ENCODE measurements at places on chromosomes 5 and 9. TPM values are rescaled to one million over a fixed set of nuclear protein-coding genes. Genes with fewer than 3 reads are reported as not detected.

GRCh38 chr9:37025823-37026112 is 8.3 kb downstream of the PAX5 start:
- no peak for DNase-seq

DIRAS2 gene
- not detected for total RNA-seq

GRXCR2 gene
- not detected for total RNA-seq

- DNase-seq: no peak
These were observed 734.4 kb upstream of the ADAMTS16 start for GRCh38 chr5:4405614-4406219.

DNA sequence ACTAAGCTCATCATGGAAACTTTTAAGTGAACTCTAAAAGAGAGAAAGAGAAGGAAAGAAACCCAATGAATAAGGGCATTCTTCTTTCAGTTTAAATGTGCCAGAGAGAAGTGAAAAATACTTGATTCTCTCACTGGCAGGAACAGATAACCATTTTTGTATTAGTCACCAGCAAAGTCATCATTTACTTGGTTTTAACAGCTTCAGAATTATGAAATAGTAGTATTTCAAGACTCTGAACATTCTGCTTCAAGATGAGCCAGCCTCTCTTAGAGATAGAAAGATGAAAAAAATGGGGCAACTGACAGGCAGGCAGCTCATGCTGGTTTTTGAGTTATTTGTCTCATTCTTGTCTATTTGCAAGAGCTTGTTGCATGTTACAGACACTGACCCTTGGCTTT is 103.5 kb downstream of the GCNT1 start:
- peak; percentile 59 for DNase-seq

- no peak for DNase-seq
These were observed 11.6 kb downstream of the NDST1 start for GRCh38 chr5:150519560-150519945.

GRCh38 chr9:136799854-136800657 is 3.9 kb downstream of the CCDC183 start:
- peak; percentile 24 for DNase-seq

COL27A1 gene
- 2.2 TPM for total RNA-seq

- peak; percentile 19 for DNase-seq
These were observed 1.0 kb upstream of the IL12B start for GRCh38 chr5:159331093-159331973.

GRCh38 chr5:128169401-128170017 is 85.9 kb downstream of the SLC12A2 start:
- DNase-seq: no peak

GRCh38 chr5:146338774-146339714 is at the start of gene POU4F3:
POU4F3 (plus strand) TSS chr5:146338839; CDS start chr5:146339113, 274 bp downstream.
- no peak for DNase-seq

DNA sequence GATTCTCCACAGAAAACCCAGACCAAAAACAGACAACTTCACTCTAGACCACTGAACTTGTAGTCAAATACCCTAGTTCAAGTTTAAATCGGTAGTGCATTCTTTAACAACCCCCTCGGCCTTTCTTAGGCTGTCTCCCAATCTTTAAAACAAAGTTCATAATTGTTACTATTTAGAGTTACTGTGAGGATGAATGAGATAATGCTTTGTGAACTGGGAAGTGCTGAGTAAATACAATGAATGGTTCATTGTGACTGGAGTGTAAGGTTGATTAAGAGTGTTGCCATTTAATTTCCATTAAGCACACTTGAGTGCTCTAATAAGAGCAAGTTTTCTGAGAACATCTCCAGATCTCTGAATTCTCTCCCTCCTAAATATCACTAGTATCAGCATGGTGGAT is 228.8 kb upstream of the PIK3R1 start:
- no peak for DNase-seq

GRCh38 chr9:95457769-95458168 is 59.0 kb downstream of the PTCH1 start:
- DNase-seq: peak; percentile 92

DNA sequence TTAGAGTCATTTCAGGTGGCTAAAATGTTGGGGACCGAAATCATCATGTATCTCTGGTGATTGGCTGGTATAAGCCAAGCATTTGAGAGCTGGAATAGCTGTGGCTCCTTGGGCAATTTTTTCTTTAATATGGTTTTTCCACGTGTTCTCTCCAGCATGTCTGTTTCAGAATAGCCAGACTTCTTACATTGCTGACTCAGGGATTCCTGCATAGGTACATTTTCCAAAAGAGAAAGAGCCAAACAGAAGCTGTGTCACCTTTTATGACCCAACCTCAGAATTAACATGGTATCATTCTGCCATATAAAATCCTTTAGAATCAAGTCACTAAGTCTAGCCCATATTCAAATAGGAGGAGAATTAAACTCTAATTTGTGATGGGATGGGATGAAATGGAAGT is 74.8 kb upstream of the TSLP start:
- DNase-seq: no peak

GRCh38 chr5:67139030-67139429 is 57.6 kb downstream of the CD180 start:
- DNase-seq: no peak

DNA sequence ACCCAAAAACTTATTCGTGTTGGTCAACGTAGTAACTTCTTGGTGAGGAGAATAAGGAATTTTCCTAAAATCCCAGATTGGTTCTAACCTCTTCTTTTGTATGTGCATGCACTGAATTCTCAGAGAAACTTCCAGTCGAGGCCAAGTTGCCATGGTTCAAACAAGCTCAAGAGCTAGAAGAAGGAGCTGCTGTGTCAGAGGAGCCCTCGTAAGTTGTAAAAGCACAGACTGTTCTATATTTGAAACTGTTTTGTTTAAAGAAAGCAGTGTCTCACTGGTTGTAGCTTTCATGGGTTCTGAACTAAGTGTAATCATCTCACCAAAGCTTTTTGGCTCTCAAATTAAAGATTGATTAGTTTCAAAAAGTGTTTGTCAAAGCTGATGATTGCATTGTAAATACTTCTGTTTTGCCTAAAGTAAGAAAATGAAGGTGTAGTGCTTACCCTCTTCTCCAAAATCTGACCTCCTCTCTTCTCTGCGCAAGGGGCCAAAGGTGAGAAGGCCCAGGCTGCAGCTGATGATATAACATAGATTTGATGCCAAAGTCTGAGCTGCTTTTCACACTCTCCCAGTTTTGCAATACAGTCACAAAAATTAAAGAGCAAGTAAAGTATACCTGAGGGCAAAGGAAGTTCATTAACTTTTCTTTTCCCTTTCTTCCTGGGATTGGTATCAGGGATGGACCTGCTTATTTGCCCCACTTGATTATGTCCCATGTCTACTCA is 210.8 kb downstream of the ADAMTSL1 start:
- no peak for DNase-seq

Measured in IMR-90 (cell line).